Esophagus muscularis mucosa (tissue), 4 donors: ENCODE measurements at places on chromosomes 3 and 15.

DNA sequence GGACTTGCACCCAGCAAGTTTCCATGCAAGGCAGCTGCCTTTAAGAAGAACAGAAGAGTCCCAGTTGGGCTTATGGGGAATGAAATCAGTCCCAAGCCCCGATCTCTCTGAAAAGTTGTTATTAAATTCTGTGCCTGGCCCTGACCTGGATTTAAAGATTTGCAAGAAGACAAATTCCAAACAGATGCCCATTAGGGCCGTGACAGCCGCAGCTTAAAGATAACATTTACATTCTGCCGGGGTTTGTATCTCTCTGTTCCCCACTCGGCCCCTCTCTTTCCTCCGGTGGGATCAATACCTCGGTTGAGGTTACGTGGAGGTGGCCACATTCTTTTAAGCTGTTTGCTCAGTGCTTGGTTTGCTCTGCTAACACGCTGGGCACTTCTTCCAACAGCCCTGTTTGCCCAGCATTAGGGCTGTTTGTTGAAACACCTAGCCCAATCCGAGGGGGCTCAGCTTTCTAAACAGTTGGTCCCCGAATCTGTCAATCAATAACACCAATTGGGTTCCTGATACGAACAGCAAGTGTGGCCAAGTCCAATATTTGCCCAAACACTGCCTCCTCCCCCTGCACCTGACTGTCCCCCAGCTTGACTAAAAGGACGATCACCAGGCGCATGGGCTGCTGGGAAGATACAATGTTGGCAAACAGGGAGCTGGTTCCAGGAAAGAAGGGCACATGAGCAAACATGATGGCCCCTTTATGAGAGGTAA lies 108.6 kb downstream of the RPLP1 start:
- H3K27me3 ChIP-seq, result no peaks in the 10 kb centered on the region
- H3K4me1 ChIP-seq, result no peaks in the 10 kb centered on the region
- no peaks in the 10 kb centered on the region for H3K36me3 ChIP-seq
- H3K4me3 ChIP-seq, result no peak overlapping the region
- DNase-seq, result no peak
- H3K27ac ChIP-seq, result no peak overlapping the region

- peak; percentile 60 for DNase-seq
- H3K4me3 ChIP-seq, result no peak overlapping the region
- no peaks in the 10 kb centered on the region for H3K4me1 ChIP-seq
- H3K36me3 ChIP-seq, result no peaks in the 10 kb centered on the region
- no peak overlapping the region for H3K27ac ChIP-seq
Measured at GRCh38 chr15:50229336-50229735, 36.2 kb downstream of the HDC start.

DNA sequence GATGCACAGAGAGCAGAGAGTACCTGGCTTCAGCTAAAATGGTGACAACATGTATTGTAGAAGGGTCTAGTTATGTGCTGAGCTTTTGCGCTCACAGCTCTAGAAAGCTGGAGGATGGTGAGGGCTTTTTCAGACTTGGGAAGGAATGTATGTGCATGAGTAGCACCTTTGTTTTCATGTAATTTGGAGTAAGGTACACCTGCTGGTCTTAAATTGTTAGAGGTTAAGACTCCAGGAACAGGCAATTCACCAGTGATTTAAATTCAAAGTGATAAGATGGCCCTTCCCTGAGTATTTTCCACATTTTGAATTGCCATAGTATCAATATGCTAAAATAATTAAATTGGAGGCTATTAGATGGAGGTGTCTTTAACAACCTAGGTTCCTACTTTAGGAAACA lies 436.4 kb upstream of the GOLIM4 start:
- no peaks in the 10 kb centered on the region for H3K36me3 ChIP-seq
- H3K4me1 ChIP-seq, result no peaks in the 10 kb centered on the region
- no peak overlapping the region for H3K27ac ChIP-seq
- H3K27me3 ChIP-seq, result no peaks in the 10 kb centered on the region

GRCh38 chr3:187169231-187169960 lies 27.9 kb upstream of the RTP1 start:
- no peaks in the 10 kb centered on the region for H3K36me3 ChIP-seq
- H3K27ac ChIP-seq, result no peak overlapping the region
- DNase-seq, result no peak
- H3K27me3 ChIP-seq, result no peaks in the 10 kb centered on the region

- no peak for DNase-seq
- no peak overlapping the region for H3K27ac ChIP-seq
- H3K4me1 ChIP-seq, result peaks cover 20% of the 10 kb centered on the region
- no peaks in the 10 kb centered on the region for H3K27me3 ChIP-seq
- no peak overlapping the region for H3K4me3 ChIP-seq
Measured at GRCh38 chr3:32869513-32870047, 51.8 kb downstream of the TRIM71 start.

DNA sequence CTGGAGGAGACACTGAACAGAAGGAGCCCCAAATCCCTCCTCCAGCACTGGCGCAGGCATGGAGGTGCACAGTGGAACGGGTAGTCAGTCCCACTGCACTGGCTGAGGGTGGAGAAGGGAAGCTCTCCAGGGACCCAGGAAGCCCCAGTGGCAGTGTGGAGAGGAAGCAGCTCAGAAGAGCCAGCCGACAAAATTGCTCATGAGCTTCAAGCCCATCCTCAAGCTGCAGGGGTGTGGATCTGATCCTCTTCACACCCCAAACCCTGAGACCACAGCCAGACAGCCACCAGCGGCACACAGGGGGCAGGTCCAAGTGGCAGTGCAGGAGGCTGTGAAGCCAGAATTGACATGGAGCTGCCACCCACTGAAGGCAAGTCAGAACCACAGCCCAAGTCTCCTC lies 32.1 kb downstream of the CYFIP1 start:
- no peak for DNase-seq
- peaks cover 55% of the 10 kb centered on the region for H3K4me1 ChIP-seq
- H3K36me3 ChIP-seq, result peaks cover 16% of the 10 kb centered on the region
- H3K4me3 ChIP-seq, result no peak overlapping the region
- H3K27me3 ChIP-seq, result no peaks in the 10 kb centered on the region

GRCh38 chr3:172221547-172221946 lies 182.2 kb downstream of the FNDC3B start:
- DNase-seq, result no peak
- H3K4me1 ChIP-seq, result peaks cover 49% of the 10 kb centered on the region
- no peak overlapping the region for H3K27ac ChIP-seq
- no peaks in the 10 kb centered on the region for H3K27me3 ChIP-seq
- no peaks in the 10 kb centered on the region for H3K36me3 ChIP-seq
- no peak overlapping the region for H3K4me3 ChIP-seq

- peaks cover 7% of the 10 kb centered on the region for H3K4me1 ChIP-seq
- no peak overlapping the region for H3K27ac ChIP-seq
- DNase-seq, result no peak
- peaks cover 8% of the 10 kb centered on the region for H3K36me3 ChIP-seq
Measured at GRCh38 chr3:37262816-37263393, 88.5 kb upstream of the LRRFIP2 start.

- no peaks in the 10 kb centered on the region for H3K27me3 ChIP-seq
- H3K27ac ChIP-seq, result peak overlapping the region; percentile 30
- no peak for DNase-seq
- H3K36me3 ChIP-seq, result no peaks in the 10 kb centered on the region
- H3K4me3 ChIP-seq, result no peak overlapping the region
Measured at GRCh38 chr3:27680517-27681246, 41.4 kb downstream of the EOMES start.

DNA sequence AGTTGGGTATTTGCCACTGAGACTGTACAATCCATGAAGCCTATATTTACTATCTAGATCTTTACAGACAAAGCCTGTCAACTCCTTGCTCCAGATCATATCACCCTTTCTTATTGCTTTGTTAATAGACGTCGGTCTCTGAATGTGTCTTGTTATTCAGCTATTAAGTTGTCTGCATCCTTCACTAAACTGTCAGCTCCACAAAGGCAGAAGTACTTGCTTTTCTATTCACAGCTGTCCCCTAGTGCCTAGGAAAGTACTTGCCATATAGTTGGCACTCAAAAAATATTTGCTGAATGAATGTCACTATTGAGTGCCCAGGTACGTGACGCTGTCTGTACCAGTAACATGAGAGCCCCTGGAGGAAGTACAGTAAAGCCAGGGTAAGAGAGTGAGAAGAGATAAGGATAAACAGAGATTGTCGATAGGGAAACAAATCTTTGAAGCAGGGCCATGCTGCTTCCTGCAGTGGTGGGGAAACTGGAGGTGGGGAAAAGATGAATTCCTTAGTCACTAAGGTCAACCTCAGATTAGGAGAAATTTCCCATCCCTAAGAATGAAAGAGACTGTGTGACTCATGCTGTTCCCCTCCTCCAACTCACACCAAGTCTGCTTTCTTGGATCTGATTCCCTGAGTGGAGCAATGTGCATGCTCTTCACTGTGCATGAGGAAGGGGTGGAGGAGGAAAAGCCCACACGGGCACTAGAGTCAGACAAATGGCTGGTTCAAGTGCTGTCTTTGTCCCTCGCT lies 36.3 kb downstream of the PRICKLE2 start:
- peak overlapping the region; percentile 81 for H3K27ac ChIP-seq
- no peaks in the 10 kb centered on the region for H3K27me3 ChIP-seq
- H3K36me3 ChIP-seq, result no peaks in the 10 kb centered on the region
- H3K4me1 ChIP-seq, result peaks cover 69% of the 10 kb centered on the region
- peak; percentile 83 for DNase-seq

- H3K36me3 ChIP-seq, result no peaks in the 10 kb centered on the region
- H3K4me1 ChIP-seq, result no peaks in the 10 kb centered on the region
- no peak for DNase-seq
- H3K4me3 ChIP-seq, result no peak overlapping the region
- H3K27me3 ChIP-seq, result no peaks in the 10 kb centered on the region
Measured at GRCh38 chr3:52034212-52034611, 22.2 kb downstream of the DUSP7 start.

DNA sequence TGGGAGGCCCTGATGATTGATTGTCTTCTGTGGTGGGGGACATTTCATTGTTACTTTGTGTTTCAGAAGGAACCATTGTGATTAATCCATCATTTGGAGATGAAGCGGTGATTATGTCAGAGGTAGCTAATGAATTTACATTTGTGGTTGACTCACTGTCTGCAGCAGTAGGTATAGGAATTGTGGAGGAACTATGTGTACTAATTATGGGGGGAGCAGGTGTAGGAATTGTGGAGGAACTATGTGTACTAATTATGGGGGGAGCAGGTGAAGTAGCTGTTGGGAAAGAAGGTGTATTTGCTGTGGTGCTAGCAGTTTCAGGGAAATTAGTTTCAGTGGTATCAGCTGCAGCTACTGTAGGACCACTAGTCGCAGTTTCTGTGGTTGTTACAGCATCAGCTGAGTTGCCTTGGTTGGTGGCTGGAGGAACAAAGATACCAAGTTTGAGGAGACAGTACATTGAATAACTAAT lies 6.9 kb downstream of the MUC13 start:
- H3K4me1 ChIP-seq, result peaks cover 4% of the 10 kb centered on the region
- no peaks in the 10 kb centered on the region for H3K27me3 ChIP-seq
- H3K4me3 ChIP-seq, result no peak overlapping the region
- no peak overlapping the region for H3K27ac ChIP-seq
- no peak for DNase-seq
- no peaks in the 10 kb centered on the region for H3K36me3 ChIP-seq
